ENCODE measurements at places on chromosomes 16 and 17. TPM values are rescaled to one million over a fixed set of nuclear protein-coding genes. Genes with fewer than 3 reads are reported as not detected.

The MT1H gene
- not detected for total RNA-seq

The TNFSF13 gene
- 1.8 TPM for total RNA-seq

The ANKRD40 gene
- total RNA-seq: 31.1 TPM

The BCKDK gene
- total RNA-seq: 34.4 TPM

The NECAB2 gene
- total RNA-seq: not detected

The CRYBA1 gene
- total RNA-seq: not detected

The TBC1D3E gene
- not detected for total RNA-seq

The ACSM3 gene
- total RNA-seq: 4.3 TPM

The HOXB2 gene
- 20.3 TPM for total RNA-seq

The SPATA22 gene
- not detected for total RNA-seq

The SYCE1L gene
- 12.8 TPM for total RNA-seq

The CENPX gene
- 54.7 TPM for total RNA-seq

The SBK1 gene
- 9.8 TPM for total RNA-seq

The RSL1D1 gene
- 146 TPM for total RNA-seq

The KLHDC4 gene
- total RNA-seq: 84.9 TPM

The GPR142 gene
- not detected for total RNA-seq

The KRTAP4-6 gene
- not detected for total RNA-seq

The CLEC19A gene
- not detected for total RNA-seq

The TNFAIP1 gene
- 26.5 TPM for total RNA-seq

The ABR gene
- total RNA-seq: 144 TPM

The CENPN gene
- 62.2 TPM for total RNA-seq

The KRTAP1-4 gene
- total RNA-seq: not detected

The HCRT gene
- not detected for total RNA-seq

The SOCS3 gene
- total RNA-seq: 68.7 TPM

The PIK3R6 gene
- total RNA-seq: 2.2 TPM

The GSDMA gene
- 0.33 TPM for total RNA-seq

The PRAC2 gene
- not detected for total RNA-seq

The KRTAP4-9 gene
- not detected for total RNA-seq

The C16orf54 gene
- total RNA-seq: 99.2 TPM

The GPR139 gene
- not detected for total RNA-seq

The DNAH3 gene
- total RNA-seq: 0.03 TPM

The CDH1 gene
- 0.20 TPM for total RNA-seq

The HAP1 gene
- 0.05 TPM for total RNA-seq

The RNF112 gene
- total RNA-seq: 0.60 TPM

The PRRT2 gene
- total RNA-seq: 0.91 TPM
